ENCODE measurements at places on chromosomes 12 and 14. TPM values are rescaled to one million over a fixed set of nuclear protein-coding genes. Genes with fewer than 3 reads are reported as not detected.

TAS2R10 gene
- 0.71 TPM for total RNA-seq

FOXG1 gene
- total RNA-seq, result under 0.01 TPM

PNMA1 gene
- 7.8 TPM for total RNA-seq

KRT78 gene
- total RNA-seq, result not detected

EAPP gene
- 43.6 TPM for total RNA-seq

RAB5B gene
- 62.1 TPM for total RNA-seq

SMIM41 gene
- total RNA-seq, result 0.13 TPM

L2HGDH gene
- 7.0 TPM for total RNA-seq

MARCHF9 gene
- total RNA-seq, result 5.6 TPM
